Naive thymus-derived CD4-positive, alpha-beta T cell (primary cell): ENCODE measurements at places on chromosomes 7 and 10. TPM values are rescaled to one million over a fixed set of nuclear protein-coding genes. Genes with fewer than 3 reads are reported as not detected.

The SAMD9L gene
- 16.9 TPM for total RNA-seq

The MINPP1 gene
- 9.5 TPM for total RNA-seq

The MET gene
- total RNA-seq: not detected

GRCh38 chr10:67925449-67926005, 41.1 kb downstream of the SIRT1 start:
- no peak for DNase-seq
- H3K27ac ChIP-seq: no peak overlapping the region
- peaks cover 7% of the 10 kb centered on the region for H3K36me3 ChIP-seq
- H3K4me3 ChIP-seq: no peak overlapping the region
- H3K27me3 ChIP-seq: no peaks in the 10 kb centered on the region

- H3K27me3 ChIP-seq: no peaks in the 10 kb centered on the region
- no peak for DNase-seq
- no peak overlapping the region for H3K27ac ChIP-seq
- peaks cover under 1% of the 10 kb centered on the region for H3K4me1 ChIP-seq
- H3K4me3 ChIP-seq: no peak overlapping the region
- peaks cover 11% of the 10 kb centered on the region for H3K36me3 ChIP-seq
These were observed 17.3 kb downstream of the DAGLB start for GRCh38 chr7:6430271-6430940.

GRCh38 chr7:153886506-153887441, 165.4 kb upstream of the DPP6 start:
- no peak overlapping the region for H3K27ac ChIP-seq
- H3K4me3 ChIP-seq: no peak overlapping the region
- no peaks in the 10 kb centered on the region for H3K36me3 ChIP-seq
- no peaks in the 10 kb centered on the region for H3K4me1 ChIP-seq

DNA sequence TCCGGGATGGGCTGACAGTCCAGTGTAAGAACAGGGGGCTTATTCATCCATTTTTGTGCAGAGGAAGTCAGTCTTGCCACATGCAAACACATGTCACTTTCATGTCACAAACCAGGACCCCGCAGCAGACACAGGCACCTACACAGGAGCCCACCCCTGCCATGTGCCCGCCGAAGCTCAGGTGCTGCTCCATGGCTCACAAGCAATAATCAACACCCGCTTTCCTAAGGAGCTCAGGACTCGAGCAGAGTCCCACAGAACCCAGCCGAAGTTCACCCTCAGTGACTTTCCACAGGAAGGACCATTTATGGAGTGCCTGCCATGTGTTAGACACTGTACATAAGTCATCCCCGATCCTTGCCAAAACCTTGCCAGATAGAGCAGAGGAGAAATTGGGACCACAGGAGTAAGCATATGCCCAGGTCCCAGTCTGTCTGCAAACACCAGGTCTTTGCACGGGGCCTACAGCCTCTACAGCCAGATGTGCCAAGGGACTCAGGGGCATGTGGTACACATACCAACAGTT, 99.4 kb downstream of the EBF3 start:
- H3K36me3 ChIP-seq: no peaks in the 10 kb centered on the region
- H3K27me3 ChIP-seq: no peaks in the 10 kb centered on the region
- no peak for DNase-seq
- H3K4me1 ChIP-seq: no peaks in the 10 kb centered on the region

DNA sequence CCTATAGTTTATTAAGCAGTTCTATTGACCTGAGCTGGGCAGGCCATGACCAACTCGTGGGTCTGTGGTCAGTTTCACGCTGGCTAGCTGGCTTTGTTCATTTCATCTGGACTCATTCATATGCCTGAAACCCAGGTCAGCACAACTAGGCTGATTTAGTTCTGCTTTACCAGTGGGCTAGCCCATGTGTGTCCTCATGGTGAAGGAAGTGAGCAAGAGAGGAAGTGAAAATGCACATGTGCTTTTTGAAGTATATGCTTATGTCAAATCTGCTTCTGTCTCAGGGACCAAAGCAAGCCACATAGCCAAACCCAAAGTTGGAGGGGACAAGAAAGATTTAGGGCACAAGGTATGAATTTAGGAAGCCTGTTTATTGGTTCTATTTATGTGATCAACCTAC, 154.5 kb downstream of the RNF133 start:
- no peaks in the 10 kb centered on the region for H3K27me3 ChIP-seq
- H3K36me3 ChIP-seq: no peaks in the 10 kb centered on the region
- H3K4me1 ChIP-seq: no peaks in the 10 kb centered on the region
- H3K27ac ChIP-seq: no peak overlapping the region
- DNase-seq: no peak

GRCh38 chr7:14752301-14752700, 150.2 kb downstream of the DGKB start:
- H3K27me3 ChIP-seq: no peaks in the 10 kb centered on the region
- no peaks in the 10 kb centered on the region for H3K4me1 ChIP-seq

DNA sequence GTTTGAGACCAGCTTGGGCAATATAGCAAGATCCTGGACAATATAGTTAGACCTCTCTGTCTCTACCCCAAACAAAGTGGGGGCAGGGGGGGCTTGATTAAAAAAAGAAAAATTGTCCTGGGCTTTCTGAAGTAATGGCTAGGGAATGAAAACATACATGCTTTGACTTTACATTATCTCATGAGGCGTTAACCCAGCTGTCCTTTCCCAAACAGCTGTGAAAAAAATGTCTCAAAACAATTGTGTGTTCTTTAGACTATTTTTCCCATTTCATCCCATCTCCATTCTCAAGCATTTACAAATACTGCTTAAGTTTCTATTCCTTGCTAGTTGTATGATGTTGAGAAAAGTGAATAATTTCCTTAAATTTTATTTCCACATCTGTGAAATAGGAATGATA, 27.0 kb upstream of the CDK13 start:
- H3K4me1 ChIP-seq: no peaks in the 10 kb centered on the region
- no peaks in the 10 kb centered on the region for H3K27me3 ChIP-seq
- DNase-seq: no peak
- no peak overlapping the region for H3K27ac ChIP-seq
